ENCODE measurements at places on chromosomes 3 and 15.

DNA sequence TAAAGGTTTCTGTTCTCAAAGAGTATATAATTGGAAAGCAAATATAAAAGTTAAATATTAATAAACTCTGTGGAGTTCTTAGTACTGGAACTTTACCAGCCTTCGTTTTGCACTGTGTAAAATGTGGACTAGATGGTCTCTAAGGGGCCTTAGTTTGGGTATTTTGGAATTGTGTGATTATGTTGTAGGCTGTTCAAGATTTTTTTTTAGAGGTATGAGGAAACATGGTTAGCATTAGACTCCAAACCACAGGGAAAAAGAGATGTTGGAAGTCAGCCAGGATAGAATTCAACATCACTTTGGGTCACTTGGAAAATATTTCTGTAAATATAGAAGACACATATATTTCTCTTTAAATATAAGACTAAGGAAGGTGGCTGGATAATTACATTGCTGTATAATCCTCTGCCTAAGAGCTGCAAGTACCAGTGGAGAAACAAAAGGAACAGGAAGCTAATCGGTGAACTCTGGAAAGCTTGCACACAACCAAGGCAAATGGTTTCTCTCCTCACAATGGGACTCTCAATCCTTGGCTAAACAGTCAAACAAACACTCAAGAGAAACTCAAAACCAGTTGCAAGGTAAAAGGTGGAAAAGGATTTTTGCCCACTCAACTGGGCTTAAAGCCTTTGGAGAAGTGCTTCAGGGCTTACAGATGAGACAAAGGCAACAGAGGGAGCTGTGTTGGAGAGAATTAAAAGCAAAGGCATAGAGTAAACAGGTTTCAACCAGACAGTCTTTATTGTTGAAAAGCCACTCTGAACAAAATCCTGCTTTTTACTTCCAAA, 141.7 kb downstream of the NR1D2 start:
- no peak for DNase-seq

GRCh38 chr3:123783811-123784210, 100.3 kb downstream of the MYLK start:
- DNase-seq: no peak

DNA sequence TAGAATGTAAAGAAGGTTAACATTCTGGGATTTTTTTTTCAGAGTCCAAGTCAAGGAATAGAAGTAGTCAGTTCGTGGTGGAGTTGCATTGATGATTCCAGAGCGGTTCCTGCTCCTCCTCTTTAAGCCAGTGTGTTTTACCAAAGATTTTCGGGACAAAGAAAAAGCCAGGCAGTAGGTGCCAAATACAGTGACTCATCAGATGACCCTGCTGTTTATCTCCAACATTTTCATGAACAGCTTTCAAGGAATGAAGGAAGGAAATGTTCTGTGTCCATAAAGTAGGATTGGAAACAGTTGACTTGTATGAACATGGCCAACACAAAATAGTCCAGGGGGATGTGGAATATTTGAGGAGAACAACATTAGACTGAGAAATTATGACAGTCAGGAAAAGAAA, 142.4 kb upstream of the TMC3 start:
- DNase-seq: no peak

- DNase-seq: no peak
These were observed 16.8 kb downstream of the AP4E1 start for GRCh38 chr15:50925281-50925680.

GRCh38 chr15:56307180-56307579, 58.0 kb upstream of the TEX9 start:
- DNase-seq: no peak

- no peak for DNase-seq
These were observed 157.4 kb downstream of the SSR3 start for GRCh38 chr3:156397534-156397933.

DNA sequence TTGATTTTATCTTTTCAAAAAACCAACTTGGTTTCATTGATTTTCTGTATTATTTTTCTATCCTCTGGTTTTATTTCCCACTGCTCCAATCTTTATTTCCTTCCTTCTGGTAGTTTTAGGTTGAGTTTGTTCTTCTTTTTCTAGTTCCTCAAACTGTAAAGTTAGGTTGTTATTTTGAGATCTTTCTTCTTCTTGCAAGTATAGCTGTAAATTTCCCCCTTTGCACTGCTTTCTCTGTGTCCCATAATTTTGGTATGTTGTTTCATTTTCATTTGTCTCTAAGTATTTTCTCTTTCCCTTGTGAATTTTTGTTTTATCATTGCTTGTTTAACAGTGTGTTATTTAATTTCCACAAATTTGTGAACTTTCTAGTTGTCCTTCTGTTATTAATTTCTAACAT, 120.0 kb downstream of the PLD1 start:
- DNase-seq: no peak

GRCh38 chr3:131314318-131314717, 67.3 kb upstream of the NUDT16 start:
- DNase-seq: no peak

DNA sequence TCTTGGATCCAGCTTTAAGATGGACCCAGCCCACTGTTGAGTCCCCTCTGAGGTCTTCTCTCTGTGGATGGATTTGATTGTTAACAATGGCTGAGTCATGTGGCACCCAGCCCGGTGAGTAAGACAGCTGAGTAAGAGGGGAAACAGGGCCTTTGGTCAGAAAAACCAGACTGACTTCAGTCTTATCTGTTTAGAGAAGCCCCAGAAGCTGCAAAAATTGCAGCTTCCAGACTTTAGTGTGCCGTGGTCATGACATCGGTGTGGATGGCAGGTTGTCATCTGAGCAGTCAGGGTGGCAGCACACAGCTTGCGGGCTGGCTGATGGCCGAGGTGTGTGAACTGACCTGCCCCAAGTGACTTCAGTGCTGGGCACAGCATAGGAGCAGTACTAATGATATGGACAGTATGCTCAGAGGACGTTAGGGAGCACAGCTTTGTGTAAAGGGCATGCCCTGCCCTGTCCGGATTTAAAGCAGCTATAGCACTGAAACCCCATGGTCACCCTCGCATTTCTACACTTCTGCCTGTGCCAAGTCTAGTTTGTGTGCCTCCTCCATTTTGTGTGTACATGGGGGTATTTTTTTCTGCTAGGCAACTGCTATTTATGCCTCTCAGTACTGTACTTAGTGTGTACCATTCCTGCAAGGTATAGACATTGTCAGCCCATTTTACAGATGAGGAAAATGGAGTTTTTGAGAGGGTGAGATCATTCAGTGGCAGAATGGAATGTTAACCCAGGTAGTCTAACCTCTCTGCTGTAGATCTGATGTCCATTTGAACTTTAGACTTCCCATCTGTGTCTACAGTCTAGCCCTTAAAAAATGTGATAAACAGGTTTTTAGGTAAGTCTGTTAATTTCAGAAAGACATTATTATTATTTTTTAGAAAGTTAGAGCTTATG, 44.4 kb downstream of the FLNB start:
- peak; percentile 47 for DNase-seq

- no peak for DNase-seq
These were observed 96.6 kb upstream of the FLNB start for GRCh38 chr3:57911593-57911992.

Measured in stimulated activated CD8-positive, alpha-beta memory T cell treated with anti-CD3 and anti-CD28 coated beads, Interleukin-15, amount 100 ng/mL, for 48 hours (primary cell).